ENCODE measurements at places on chromosomes 2 and 18.

- DNase-seq: no peak
Observed at GRCh38 chr2:134601264-134601663, 117.5 kb downstream of the TMEM163 start.

- DNase-seq: no peak
Observed at GRCh38 chr2:100213595-100213994, 71.2 kb upstream of the AFF3 start.

DNA sequence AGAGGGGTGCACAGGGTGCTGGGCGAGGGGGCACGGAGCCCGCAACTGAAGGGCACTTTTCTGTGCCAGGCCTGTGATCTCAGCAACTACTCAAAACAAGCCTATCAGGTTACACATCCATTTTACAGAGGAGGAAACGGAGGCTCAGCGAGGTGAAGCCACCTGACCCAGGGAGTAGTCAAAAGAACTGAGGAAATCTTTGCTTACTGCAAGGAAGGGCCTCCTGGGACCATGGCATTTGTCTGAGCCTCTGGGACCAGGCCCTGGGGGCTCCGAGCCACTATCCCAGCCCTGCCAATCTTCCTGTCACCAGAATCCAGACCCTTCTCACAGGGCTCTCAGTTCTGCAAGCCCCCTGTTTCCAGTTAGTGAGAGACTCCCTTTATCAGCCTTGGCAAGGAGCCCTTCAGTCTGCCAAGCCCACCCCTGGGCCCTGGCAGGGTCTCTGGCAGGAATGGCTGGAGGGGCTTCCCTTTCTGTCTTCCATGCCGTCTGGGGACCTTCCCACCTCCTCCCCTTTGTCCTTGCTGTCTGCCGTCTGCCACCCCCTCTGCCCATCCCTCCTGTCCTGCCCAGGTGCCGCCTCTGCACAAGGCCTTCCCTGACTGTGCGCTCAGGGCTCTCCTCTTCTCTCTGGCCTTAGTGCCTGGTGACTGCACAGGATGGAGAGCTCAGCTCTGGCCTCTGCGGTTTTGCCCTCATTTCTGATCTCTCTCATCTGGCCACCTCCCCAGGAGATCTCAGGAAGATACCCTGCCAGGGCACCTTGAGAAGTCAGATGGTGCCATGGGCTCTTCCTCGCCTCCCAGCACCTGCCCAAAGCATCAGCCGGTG lies 194.7 kb upstream of the GLI2 start:
- no peak for DNase-seq

DNA sequence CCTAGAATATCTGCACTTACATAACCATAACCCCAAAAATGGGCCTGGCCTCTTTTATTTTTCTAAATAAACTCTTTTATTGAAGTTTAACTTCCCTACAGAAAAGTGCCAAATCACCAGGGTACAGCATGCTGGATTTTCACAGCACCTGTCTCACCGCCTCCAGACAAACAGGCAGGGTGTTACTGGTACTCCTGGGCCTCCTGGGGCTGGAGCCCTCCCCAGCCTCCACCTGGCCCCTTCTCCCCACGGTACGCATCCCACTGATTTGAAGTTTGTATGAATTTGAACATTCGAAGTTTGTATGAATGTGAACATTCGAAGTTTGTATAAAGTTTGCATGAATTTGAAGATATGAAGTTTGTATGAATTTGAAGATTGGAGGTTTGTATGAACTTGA lies 232.1 kb downstream of the NDUFA10 start:
- DNase-seq: no peak

GRCh38 chr2:129957891-129958290 lies 21.6 kb upstream of the RAB6C start:
- DNase-seq: no peak

GRCh38 chr2:208253600-208254117 lies 1.2 kb downstream of the IDH1 start:
- no peak for DNase-seq

Data from activated T-helper 1 cell treated with anti-CD3 and anti-CD28 coated beads, Interleukin-2, amount 50 U/mL, for 16 hours (primary cell).